ENCODE measurements at places on chromosomes 4 and X.

DNA sequence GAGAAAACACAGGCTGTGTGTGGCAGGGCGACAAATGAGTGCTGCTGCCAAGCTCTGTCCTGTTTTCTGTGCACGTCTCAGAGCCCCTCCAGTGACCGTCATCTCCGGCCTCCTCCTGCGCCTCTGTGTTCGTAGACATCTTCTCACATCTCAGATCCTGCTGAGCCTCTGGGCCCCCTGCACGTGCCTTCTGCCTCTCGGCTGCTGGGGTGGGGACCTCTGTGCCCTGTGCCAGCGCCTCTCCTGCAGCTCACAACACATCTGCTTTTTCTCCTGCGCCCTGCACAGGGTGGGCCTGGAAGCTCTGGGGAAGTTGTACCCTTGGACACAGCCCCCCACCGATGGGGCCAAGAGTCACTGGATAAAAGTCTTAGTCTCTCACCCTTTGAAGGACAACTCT, 2.4 kb upstream of the CTAG2 start:
- DNase-seq, result no peak

DNA sequence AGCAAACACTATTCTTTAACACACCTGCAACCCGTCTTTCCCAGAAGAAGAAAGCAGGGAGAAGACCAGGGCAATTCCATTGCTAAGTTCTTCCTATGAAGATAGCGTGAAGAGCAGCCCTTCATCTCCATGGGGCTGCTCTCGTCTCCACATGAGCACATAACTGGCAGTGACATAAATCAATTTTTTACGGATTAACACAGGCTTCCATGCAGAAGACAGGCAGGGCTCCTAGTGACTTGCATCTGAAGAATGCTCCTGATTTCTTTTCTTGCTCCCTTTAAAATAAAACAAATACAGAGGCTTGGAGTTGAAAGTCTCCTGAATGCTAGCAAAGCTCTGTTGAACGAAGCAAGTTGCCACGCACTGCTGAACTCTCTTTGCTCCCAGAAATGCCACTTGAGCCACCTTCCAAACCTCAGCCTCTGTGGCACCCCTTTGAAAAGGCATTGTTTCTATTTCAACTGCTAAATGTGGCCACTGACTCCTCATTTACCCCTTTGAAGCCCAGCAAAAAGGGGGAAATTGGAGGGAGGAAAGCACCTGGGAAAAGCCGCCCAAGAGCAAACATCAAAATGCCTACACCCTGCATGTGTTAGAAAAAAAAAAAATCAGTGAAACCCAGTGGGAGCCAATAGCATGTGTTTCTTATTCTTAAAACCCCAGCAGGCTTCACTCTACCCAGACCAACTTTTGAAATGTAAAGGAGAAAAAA, 383.7 kb downstream of the IDS start:
- no peak for DNase-seq

DNA sequence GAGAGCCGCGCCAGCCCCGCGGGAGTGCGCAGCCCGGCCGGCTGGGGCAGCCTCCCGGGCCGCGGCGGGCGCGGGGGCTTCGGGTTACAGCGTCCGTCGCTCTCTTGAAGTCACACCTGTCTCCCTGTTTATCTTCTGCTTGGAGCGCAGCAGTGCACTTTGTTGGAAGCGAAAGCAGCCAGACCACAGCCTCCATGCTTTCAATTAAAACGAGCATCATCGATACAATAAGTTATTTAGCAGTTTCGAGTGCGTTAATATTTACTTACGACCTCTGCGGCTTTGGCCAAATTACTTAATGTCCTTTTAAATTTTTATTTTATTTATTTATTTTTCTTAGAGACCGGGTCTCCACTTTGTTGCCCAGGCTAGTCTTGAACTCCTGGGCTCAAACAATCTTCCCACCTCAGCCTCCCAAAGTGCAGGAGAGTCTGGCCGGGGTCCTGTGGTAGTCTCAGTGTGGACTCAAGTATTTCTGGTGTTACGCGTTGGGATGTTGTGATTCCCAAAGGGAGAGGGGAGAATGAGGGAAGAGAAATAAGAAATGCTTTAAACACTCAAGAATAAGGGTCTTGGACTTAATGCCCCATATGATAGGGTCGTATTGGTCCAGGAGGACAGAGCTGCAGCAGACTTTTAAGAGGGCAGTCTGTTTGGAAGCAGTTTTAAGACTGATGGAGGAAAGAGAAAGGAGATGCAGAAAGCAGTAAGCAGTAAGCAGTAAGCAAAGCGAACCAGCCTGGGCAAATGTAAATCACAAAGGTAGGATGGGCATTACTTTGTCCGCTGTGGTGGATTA, 504 bp upstream of the PDLIM3 start:
- no peak for DNase-seq

GRCh38 chr4:150385606-150386005, 196.3 kb upstream of the MAB21L2 start:
- DNase-seq, result no peak

DNA sequence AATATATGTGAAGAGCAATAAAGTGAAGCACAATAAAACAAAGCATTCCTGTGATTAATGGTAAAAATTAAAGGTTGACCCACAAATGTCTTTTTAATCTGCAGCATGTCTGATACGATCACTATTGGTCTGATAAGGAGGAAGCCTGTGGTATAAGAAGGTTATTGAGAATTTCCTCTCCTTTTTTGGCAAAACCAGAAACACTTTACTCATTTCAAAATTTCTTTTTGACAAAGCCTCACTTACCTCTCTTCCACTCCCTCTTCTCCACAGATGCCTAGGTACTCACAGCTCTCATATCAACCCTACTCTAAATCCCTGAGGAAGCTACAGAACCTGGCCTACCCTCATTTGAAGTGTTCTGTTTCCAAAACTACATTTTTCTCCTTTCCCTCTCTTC, 56.1 kb downstream of the TSPAN5 start:
- DNase-seq, result no peak

DNA sequence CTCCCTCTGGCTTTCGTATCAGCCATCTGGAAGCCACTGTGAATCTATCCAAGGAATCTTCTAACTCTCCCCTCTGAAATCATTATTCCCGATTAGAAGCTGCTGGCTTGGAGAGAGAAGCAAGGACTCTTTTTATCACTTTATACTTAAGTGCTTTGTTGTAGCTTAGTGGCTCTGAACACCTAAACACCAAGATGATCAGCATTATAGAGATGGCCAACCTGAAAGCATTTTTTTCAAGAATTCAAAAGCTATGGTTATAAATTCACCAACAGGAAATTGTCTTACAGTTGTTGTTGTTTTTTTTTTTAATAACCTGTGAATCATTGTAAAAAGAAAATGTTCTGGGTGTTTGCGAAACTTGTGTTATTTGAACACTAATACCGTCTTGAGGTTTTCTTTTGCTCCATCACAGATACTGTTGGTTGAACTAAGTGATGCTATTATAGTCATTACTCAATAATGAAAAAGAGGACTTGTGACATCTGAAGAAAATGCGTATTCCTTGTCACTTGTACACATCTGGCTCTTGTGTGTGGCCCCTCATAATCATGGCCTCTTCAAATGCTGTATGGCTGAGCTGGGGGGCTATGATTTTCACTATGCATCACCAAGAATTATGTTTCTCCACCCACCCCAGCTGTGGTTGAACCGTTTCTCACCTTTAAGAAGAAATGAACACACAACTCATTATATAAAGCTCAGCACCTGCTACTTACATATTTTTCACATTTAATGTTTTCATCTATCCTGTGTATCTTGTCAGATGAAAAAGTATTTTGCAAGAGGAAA, 11.8 kb upstream of the SMIM43 start:
- no peak for DNase-seq

- no peak for DNase-seq
These were observed 1.9 kb downstream of the SMAD1 start for GRCh38 chr4:145483514-145483913.

DNA sequence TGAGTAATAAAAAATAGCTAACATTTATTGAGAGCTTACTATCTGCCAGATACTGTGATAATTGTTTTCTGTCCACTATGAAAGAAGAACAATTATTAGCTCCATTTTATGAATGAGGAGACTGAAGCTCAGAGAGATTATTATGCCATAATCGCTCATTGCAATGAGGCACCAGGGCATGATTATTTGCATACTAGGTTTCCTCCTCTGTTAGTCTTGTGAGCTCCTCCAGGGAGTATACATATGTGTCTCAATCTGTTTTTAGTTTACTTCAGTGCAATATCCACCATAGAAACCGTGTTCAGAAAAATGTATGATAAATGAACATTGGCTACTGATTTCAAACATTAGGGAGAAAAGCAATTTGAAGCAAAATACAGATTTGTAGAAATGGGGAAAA, 139.4 kb upstream of the OTUD4 start:
- DNase-seq, result no peak

GRCh38 chr4:147927377-147928137, 195.7 kb downstream of the ARHGAP10 start:
- DNase-seq, result no peak

GRCh38 chr4:56931924-56932323, 24.2 kb downstream of the REST start:
- no peak for DNase-seq

DNA sequence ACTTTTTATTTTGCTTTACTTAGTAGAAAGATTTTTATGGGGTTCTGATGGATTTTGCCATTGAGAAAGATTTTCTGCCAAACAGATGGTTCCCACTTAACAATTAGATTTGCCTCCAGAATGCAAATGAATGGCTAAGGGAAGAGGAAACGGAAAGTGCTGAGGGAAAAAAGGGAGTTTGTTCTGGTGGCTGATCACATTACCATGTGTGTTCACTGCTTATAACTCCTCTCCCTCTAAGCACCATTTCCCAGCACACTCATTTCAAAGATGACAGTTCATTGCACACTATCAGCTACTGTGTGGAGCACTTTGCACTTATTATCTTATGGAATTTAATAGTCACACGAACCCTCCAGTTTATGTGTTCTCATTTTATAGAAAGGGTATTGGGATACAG, 68.0 kb upstream of the GRID2 start:
- DNase-seq, result no peak

DNA sequence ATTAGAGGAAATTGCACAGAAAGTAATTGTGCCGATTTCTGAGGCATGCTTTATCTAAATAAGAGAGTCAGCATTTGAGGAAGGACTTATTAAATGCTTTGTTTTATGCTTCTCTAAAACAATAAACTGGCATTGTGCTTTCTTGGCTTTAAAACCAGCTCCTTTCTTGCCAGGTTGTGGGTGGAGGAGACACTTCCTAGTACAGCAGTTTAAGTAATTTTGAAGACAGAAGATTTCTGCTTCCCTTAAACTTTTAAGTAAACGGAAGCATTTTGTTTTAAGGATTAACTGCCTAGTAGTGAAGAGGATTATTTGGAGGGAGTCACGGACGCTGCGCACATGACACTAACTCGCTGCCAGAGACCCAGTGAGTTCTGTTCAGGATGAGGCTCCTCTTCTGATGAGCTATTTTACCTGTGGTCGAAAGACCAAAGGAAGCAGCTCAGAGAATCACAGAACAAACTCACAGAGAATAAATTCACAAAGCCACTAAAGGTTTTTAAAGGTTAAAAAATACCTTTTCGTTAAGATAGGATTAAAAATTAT, 169.5 kb downstream of the TLL1 start:
- no peak for DNase-seq

- DNase-seq, result no peak
These were observed 148.5 kb downstream of the FRAS1 start for GRCh38 chr4:78205591-78205990.

GRCh38 chr4:78647272-78647671, 95.7 kb downstream of the ANXA3 start:
- DNase-seq, result no peak

- DNase-seq, result no peak
These were observed 6.8 kb upstream of the SORCS2 start for GRCh38 chr4:7185487-7186030.

GRCh38 chr4:162485486-162485885, 321.7 kb upstream of the FSTL5 start:
- DNase-seq, result no peak

GRCh38 chr4:43047058-43047457, 154.5 kb downstream of the GRXCR1 start:
- no peak for DNase-seq

DNA sequence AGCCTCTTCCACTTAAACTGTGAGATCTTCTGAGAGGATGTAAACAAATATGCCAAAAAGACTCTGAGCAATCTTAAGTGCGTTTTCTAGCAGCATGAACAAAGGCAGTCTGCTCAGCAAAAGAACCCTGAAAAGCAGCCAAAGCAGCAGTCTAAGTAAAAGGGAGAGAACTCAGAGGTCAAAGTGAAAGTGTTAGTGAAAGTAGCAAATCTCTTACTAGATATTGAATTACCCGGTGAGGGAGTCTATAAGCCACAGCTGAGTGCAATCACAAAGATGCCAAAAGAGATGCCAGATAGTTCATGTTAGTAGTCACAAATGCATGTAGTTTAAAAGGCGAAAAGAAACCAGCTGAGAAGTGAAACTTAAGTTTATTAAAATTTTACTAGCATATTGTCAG, 7.9 kb upstream of the GNRHR start:
- no peak for DNase-seq

DNA sequence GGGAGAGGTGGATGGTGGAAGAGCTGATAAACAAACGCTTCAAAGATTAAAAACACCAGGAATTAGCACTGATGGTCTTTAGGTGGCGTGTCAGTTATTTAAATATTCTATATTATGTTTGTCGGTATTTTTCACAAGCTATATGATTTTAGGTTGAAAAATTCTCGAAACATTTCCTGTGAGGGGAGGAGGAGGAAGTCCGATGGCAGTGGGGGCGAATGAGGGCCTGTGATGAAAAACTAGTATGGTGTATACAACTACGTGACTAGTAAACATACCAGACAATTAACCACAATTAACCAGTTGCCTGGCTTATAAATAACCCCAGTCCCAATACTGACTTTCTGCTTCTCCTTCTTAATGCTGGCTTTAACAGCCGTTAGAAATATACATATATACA, 595 bp upstream of the NAP1L2 start:
- no peak for DNase-seq

DNA sequence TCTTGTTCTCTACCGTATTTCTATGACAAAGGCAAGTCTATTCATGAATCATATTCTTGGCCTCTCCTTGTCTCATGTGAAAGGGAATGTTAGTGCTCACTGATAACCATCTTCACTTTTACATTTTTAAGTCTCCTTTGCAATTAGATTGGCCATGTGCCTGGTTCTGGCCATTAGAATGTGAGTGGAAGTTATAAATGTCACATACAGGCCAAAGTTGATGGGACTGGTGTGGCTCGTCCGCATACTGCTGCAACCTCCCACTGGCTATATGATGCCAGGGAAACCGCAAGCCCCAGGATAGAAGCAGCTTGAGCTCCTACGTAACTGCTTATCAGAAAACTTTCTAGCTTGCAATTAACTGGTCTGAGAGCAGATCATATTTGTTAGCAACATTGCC, 86.1 kb downstream of the MAGEC1 start:
- no peak for DNase-seq

GRCh38 chr4:78880874-78881492, 58.3 kb downstream of the PAQR3 start:
- no peak for DNase-seq

- no peak for DNase-seq
These were observed 38.7 kb downstream of the GLRB start for GRCh38 chr4:157114671-157115070.

Measured in NCI-H2081 treated with DMSO at 0.1 percent for 48 hours (cell line).